ENCODE measurements at places on chromosomes 5 and 9.

- DNase-seq: no peak
Observed at GRCh38 chr5:114935490-114935889, 234.2 kb downstream of the TRIM36 start.

GRCh38 chr9:108978205-108978604 is 35.1 kb downstream of the CTNNAL1 start:
- DNase-seq: no peak

- peak; percentile 72 for DNase-seq
Observed at GRCh38 chr9:13865869-13866268, 448.1 kb downstream of the NFIB start.

DNA sequence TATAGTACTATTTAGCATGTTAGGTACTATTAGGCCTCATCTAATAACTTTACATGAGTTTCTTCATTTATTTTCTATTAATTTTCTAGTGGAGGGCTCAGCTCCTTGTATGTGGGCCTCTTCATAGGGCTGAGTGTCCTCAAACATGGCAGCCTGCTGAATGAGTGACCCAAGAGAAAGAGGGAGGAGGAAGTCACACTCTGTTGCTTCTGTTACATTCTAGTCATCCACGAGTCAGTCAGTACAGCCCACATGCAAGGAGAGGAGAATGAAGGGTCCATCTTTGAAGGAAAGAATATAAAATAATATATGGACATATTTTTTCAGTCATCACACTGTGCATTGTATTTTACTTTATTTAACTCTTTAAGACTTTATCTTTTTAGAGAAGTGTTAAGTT is 66.6 kb upstream of the NR3C1 start:
- DNase-seq: no peak

GRCh38 chr9:31908158-31908890 is 476.1 kb upstream of the ACO1 start:
- no peak for DNase-seq

- no peak for DNase-seq
Observed at GRCh38 chr5:174378121-174378874, 332.8 kb downstream of the NSG2 start.

- no peak for DNase-seq
Observed at GRCh38 chr9:93774331-93775102, 180.6 kb downstream of the BARX1 start.

DNA sequence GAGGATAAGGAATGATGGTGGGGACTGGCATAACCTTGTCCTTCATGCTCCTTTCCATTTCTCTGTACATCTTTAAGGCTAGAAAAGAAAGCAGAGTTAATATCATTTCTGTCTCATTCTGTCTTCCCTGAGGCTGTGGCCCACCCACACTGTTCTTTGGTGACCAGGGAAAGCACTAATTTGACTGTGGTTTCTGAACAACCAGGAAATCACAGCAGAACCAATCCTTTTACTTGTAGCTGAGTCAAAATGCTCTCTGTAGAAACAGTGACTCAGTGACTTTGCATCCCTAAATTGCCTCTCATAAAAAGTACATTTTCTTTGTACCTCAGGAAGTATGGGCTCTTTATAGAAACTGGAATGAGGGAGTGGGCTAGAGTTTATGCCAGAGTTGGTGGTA is 28.1 kb downstream of the IL33 start:
- peak; percentile 27 for DNase-seq

DNA sequence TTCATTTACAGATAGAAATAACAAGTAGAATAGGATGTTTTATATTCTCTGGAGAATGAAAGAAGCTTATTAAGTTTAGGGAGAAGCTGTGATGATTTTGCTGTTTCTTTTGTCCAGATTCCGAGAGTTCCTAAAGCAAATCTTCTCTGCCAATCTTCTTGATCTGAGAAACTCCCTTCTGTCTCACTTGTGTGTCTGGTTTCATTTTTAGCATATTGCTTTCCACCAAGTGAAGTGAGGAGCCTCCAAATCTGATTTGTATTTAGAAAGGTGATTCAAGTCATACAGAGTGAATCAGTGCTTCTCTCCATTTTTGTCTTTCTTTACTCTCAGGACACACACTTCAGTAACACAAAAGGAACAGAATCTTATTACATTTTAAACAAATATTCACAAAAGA is 48.4 kb downstream of the STX17 start:
- peak; percentile 12 for DNase-seq

DNA sequence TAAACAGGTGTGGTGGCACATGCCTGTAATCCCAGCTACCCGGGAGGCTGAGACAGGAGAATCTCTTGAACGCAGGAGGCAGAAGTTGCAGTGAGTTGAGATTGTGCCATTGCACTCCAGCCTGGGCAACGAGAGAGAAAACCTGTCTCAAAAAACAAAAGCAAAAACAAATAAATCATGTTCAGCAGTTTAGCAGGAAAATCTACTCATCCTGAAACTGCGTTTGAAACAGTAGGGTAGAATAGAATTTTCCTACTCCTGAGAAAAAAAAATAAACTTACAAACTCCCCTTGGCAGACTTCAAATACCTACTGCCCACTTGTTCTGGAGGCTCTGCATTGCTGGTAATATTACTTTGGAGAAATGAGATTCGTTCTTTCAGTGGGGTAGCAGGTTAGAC is 367.7 kb downstream of the GADD45G start:
- no peak for DNase-seq

GRCh38 chr5:52893863-52894262 is 95.3 kb upstream of the ITGA2 start:
- DNase-seq: no peak

DNA sequence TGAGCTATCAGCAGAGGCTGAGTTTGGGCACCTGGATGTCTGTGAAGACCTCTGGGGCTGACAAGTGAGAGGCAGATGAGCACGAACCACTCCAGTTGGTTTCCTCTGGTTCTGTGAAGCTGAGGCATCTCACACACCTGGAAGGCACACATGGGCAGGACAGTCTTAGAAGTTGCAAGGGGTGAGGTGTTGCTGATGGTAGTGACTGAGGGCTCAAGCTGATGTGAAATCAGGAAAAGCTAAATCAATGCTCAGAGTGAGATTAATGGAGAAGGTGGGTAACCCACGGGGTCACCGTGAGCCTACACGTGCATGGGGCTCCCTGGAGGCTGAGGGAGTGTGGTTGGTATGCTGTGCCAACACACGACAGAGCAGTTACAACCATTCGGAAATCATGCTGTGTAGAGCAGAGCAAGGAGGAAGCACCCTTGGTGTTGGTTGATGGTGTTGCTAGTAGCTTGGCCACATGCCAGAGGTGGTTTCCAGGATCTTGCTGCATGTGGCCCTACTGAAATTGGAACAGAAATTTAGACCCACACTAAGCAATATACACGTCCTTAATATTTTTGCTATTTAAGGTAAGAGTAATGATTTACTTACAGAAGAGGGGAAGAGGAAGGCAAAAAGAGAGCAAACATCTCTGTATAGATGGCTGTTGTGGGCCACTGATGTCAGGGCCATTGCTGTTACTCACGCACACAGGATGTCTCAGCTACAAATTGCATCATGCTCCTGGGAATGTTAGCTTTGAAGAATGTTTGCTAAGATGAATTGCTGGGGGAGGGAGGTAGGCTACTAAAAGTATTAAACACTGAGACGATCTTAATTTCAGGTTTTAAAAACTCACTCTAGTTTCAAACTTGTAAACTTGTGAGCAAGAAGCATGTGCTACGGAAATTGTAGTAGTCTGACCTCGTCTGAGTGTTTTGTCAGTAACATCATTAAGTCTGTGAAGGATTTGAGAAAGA is 170.5 kb downstream of the ARHGEF28 start:
- peak; percentile 99 for DNase-seq

DNA sequence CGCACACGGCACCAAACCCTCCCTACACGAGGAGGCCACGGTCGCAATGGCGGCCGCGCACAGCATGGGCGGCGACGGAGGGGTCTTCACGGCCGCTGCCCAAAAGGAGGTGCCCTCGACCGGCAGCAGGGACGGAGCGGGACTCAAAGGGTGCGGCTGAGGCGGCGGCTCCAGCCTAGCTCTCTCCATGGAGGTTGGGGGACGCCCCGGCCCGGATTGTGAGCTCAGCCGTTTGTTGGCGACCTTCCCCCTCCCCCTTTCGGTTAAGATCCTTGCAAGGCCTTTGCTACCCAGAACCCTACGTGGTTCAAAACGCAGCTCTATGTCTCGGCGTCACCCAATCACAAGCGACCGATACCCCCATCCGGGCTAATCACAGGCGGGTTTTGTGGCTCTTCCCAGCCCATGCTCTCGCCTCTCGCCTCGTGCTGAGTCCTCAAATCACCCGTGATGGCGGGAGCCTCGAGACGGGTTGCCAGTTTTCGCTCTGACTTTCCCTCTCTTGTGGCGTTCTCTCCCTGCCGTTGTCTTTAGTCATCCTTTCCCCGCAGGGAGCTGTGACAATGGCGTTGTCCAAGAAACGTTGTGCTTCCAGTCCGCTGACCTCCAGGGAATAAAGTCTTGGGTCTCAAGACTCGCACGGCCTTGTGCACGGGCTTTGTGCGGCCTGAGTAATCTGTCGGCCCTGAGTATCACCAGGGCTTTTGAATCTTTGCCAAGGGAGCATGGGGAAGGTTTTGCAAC is 19.5 kb downstream of the C5orf52 start:
- no peak for DNase-seq

DNA sequence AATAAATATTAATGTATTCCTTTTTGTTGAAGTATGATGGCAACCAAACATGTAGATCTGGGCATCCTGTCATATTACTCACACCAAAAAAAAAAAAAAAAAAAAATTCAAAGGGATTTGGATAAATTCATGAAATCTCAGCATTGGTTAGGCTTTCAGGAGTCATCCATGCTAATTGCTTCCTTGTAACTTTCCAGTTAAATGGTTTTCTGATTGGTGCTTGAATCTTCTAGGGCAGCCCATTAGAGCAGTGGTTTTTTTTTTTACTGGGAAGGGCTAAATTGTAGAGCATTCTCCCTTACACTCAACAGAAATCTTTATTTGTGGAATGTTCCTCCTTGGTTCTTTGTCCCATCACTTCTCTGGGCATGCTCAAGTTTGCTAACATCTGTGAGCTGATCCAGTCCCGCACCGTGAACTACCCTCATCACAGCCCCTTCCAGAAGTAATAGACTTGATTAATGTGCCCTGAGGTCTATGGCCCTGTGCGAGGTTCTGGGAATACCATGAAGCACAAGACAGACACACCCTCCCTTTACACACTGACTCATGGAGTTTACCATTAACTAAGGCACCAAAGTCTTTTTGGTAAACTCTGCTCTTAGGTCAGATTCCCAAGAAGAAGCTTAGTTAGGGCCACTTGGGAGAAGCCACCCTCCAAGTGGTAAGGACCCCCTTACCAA is 56.0 kb downstream of the RGS3 start:
- no peak for DNase-seq

DNA sequence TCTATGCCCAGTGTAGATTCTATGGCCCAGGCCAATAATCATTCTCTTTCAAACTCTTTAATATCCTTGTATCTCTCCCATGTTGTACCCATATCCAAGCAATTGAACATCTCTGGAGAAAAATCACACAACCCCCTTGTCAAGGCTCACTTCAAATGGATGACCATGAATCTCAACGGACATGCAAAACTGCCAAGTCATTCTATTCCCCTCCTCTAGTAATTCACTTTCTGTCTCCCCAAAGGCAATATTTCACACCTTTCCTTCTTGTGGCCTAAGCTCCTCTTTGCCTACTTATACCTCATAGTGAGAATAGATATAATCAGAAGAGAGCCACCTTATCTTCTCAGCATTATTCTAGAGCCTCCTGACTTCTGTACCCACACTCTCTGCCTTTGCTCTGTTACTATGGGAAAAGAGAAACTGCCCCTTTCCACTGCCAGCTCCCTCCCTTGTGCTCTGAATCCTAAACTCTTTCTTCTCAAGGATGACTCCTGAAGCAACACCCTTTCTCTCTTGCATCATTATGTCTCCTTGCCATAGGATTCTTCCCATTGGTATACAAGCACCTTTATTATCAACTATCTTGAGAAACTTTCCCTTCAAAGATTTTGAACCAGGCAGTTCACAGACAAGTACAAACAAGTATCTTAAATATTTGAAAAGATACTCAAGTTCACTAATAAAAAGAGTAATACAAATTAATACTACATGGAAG is 66.1 kb downstream of the RPS23 start:
- no peak for DNase-seq

DNA sequence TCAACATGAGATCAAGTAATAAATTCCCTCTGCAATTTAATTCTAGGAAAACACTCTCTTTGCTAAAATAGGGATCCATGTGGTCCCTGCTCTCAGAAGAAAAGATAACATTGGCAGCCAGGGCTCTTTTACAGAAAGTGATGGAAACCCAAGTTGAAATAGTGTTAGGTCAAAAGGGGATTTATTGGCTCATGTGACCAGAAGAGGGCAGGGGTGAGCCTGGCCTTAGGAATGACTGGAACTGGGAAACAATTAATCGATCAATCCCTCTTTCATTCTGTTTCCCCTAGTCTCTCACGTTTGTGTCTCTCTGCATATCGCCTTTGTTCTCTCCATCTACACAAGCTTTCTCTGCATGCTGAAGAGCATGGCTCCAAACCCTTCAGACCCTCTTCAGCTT is 58.3 kb upstream of the ALDH1B1 start:
- DNase-seq: no peak

GRCh38 chr5:171367424-171368370 is 20.0 kb upstream of the NPM1 start:
- peak; percentile 91 for DNase-seq

GRCh38 chr9:87247097-87247496 is 250.6 kb upstream of the DAPK1 start:
- DNase-seq: no peak

GRCh38 chr5:31825518-31826068 is 186.7 kb downstream of the PDZD2 start:
- peak; percentile 73 for DNase-seq

- DNase-seq: peak; percentile 10
Observed at GRCh38 chr9:89505911-89506310, 8.0 kb upstream of the SEMA4D start.

GRCh38 chr5:153347611-153348010 is 142.9 kb upstream of the GRIA1 start:
- no peak for DNase-seq

DNA sequence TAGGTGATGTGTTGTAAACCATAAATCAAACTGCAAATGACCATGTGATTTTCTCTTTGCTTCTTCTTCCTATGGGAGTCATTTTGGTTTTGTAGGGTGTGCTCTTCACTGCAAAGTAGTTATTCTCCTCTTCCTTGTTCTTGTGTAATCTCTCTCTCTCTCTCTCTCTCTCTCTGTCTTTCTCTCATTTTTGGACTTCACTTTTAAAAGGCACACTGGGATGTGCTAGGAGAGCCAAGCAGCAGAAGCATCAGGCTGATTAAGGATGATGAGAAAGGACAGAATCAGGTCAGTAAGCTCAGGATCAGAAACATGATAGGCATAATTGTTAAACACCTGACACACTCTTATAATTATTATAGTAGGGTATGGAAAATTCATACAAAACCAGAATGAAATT is 505.3 kb upstream of the ZNF608 start:
- DNase-seq: no peak

Measured in iris pigment epithelial cell (primary cell).